ENCODE measurements at places on chromosomes 4 and X.
A peak's percentile ranks its signal among the peaks of the same experiment; 100 is the strongest.

GRCh38 chr4:7185487-7186030, 6.8 kb upstream of the SORCS2 start:
- no peak for DNase-seq

- DNase-seq, result peak; percentile 25
These were observed 1.5 kb upstream of the TMA16 start for GRCh38 chr4:163492951-163493504.

GRCh38 chr4:108152980-108153379, 15.8 kb downstream of the LEF1 start:
- DNase-seq, result no peak

DNA sequence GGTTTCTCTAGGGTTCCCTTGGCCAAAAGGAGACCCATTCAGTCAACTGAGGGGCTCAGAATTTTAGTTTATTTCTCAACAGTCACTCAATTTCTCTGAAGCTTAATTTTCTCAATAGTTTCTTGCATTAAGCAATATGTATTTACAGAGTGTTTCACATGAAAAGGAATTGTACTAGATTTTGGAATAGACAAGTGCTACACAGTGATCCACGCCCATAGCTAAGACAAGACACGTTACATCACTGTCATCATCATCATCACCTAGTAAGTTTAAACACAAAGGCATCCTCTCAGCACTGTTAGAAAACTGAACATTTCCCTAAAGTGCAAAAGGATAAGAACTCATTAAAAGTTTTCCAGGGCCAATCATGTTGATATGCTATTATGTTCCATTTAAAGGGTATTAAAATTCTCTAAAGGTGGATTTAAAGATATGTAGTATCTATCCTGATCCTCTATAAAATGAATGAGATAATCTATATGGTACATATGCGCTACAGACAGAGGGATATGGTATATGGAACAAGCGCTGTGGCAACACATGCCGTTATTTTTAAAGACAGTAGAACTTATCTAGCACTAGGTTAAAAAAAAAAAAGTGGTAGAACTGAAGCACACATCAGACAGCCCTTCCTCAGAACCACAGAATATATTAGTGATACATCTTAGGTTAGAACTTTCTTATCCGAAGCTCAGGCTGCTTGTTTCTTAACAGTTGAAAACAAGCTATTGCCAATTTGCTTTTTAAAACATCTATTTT, 12.1 kb downstream of the PPA2 start:
- DNase-seq, result no peak

DNA sequence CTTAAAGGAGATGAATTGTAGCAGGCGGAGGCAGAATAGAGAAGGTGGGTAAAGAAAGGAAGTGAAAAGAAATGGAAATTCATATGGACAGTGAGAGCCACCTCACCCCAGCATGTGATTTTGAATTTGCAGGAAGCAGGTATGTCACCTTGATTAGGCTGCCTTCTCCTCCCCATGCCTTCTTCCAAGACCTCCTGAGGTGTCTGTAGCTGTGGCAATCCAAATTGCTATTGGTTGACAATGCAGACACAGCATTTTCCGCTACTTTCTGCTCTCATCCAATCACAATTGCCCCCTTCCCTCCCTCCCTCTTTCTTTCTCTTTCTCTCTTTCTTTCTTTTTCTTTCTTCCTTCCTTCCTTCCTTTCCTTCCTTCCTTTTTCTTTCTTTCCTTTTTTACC, 38.5 kb downstream of the RAB33B start:
- DNase-seq, result no peak

DNA sequence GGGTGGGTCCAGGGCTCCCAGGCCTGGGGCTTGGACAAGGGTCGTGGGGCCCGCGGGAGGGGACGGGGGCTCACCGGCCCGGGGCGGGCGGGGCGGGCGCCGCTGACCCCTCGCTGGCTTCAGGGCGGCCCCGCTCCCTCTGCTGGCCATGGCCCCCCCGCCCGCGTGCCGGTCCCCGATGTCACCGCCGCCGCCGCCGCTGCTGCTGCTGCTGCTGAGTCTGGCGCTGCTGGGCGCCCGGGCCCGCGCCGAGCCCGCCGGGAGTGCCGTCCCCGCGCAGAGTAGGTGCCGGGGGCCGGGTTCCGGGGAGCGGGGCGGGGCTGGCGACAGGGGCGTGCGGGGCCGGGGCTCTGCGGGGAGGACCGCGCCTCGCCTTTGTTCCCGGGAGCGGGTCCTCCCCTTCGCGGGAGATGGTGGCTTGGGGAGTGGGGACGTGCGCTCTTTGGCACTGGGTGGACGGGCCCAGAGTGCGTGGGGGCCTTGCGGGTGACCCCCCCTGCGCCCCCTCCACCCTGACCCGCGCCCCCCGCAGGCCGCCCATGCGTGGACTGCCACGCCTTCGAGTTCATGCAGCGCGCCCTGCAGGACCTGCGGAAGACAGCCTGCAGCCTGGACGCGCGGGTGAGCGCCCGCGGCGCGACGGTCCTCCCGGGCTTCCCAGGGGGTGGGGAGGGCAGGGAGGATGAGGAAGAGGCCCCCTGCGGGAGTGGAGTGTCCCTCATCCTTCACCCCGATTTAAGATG, 16.8 kb upstream of the NAT8L start:
- peak; percentile 39 for DNase-seq

DNA sequence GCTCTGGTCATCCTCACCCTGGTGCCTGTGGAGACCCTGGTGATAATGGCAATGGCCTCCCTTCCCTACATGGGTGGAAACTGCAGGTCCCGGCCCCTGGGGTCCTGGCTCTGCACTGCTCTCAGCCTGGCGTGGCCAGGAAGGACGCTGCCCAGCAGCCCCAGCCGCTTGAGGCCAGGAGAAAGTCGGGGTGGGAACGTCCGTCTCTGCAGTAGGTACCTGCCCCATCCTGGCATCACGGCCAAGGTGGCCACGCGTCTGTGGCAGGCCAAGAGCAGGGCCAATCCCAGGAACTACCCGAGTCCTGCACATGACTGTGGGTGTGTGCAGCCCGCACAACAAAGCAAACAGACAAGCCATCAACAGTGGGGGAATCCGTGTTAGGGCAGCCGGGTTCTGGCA, 33.8 kb downstream of the FGFRL1 start:
- no peak for DNase-seq

DNA sequence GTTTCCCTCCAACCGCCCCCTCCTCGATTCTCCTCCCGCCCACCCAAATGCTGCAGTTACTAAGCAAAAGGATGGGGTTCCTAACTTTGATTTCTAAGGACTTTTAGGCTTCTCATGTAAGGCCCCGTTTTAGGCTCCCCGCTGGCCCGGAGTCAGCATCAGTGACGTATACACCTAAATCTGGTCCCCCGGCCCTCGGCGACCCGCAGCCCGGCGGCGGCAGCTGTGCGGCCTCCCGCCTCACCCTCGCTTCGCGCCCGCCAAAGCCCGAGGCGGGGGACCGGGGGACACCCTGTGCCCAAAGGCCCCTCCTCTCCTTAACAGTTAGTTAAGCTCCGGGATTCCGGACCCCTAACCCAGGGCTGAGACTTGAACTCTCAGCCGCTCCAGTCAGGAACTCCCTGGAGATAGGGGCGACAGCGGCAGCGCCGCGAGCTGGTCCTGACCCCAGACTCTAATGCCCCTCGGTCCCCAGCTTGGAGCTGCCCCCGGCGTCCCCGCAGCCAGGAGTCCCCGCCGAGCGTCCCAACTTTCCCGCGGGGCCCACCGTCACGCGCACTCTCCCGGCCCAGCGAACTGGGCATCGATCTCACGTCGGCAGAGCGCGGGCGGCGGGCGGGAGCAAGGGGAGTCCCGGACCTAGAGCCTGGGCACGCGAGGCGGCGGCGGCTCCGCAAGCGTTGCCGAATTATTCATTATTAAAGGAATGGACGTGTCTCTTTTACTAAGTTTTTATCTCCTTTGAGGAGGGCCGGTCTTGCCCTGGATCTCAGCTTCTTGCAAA, 1.5 kb upstream of the NR3C2 start:
- DNase-seq, result peak; percentile 51

GRCh38 chr4:65316534-65316933, 353.8 kb downstream of the EPHA5 start:
- DNase-seq, result no peak

DNA sequence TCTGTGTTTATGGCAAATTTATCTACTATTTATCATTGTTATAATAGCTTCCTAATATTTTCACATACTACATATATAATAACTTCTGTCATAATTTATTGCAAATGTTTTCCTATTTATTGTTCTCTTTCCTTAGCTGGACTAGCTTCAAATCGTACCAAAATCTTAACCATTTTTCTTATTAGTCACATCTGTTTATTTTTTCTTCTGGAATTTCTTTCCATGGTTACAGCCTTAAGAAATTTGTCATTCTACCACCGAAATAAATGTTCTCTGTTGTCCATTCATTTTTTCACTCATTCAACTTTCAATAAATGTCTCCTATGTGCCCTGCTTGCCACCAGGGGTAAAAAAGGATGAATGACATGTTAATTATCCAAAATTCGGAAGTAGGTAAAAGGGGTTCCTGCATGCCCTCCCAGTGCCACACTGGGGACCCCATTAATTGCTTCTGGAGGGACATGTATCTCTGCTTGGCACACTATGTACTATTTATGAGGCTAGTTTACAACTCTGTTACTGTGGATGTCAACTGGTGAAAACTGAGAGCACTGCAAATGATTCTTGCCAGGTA, 182.1 kb downstream of the SH3KBP1 start:
- peak; percentile 57 for DNase-seq

- DNase-seq, result no peak
These were observed 182.2 kb upstream of the STK26 start for GRCh38 chrX:131840799-131841495.

All from lung microvascular endothelial cell (primary cell).